ENCODE measurements at places on chromosomes 4 and X. TPM values are rescaled to one million over a fixed set of nuclear protein-coding genes. Genes with fewer than 3 reads are reported as not detected.

DNA sequence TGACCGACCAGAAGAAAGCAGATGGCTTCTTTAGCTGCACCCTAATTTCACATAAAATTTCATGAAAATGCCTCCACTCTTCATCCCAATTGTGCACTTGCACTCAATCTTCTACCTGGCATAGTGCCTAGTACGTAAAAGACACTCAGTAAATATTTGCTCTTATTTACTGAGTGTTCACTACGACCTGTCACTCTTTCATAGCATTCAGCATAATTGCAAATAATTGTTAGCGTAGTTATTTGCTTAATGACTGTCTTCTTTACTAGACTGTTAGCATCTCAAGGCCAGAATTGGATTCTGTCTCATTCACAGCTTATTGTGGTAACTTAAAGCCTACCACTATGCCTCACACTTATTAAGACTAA lies 130.2 kb downstream of the ENOX2 start:
- DNase-seq: no peak

DNA sequence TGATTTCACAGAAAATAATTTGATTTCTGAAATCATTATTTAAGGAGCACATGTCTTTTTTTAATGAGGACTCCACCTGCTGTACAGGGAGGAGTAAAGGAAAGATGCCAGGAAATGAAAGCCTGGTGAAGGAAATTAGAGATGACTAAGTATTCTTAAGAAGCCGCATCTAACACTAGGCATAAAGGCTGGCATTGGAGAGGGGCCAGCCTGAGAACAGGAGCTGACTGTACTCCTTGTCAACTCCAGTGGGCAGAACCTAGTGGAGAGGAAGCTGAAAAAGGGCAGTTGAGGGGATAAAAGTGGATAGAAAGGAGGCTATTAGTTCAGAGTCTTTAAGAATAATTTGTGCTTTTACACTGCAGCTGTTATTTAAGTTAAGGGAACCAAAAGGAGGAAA lies 393.0 kb downstream of the PPP1R2C start:
- no peak for DNase-seq

GRCh38 chrX:69116077-69116476 lies 49.2 kb downstream of the PJA1 start:
- DNase-seq: peak; percentile 68

DNA sequence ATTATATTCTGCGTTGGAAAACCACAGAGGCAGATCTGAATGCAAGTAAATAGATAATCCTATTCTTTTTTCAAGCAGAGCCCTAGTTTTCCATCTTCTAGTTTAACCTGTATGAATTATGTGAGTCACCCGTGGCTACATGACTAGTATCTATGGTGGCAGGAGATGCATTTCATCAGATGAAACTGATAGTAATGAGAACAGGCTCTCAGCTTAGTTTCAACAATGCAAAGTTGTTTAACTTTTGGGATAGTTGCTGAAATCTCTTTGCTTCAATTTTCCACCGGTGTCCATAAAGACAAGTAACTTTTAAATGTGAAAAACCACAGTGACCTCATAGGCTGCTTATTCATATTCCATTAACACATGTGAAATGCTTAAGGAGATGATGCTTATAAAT lies 1317.4 kb upstream of the TENM3 start:
- no peak for DNase-seq

Gene EPHA5
- 0.59 TPM for total RNA-seq

Gene MCTS1
- 38.9 TPM for total RNA-seq

GRCh38 chrX:101774340-101774739 lies 114.7 kb upstream of the ARMCX2 start:
- DNase-seq: no peak

GRCh38 chrX:129461801-129462456 lies 61.4 kb downstream of the SMARCA1 start:
- DNase-seq: no peak

DNA sequence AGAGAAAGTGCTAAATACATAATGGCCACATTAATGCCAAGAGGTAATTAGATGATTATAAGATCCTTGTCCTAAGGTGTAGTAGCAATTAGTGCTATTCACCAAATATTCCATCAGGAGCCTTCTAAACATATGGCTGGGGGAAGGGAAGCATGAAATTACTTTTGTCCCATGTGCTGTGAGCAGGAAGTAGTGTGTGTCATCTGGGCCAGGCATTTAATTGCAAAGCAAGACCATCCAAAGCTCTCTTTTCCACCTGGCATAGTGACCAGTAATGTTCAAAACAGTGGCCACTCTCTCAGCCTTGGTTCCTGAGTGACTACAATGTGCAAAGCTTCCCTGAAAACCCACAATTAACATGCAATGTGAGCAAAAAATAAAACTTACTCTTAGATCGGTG lies 144.2 kb upstream of the FAM241A start:
- DNase-seq: peak; percentile 46

Gene RHOXF1
- total RNA-seq: not detected

Gene ZMYM3
- 15.6 TPM for total RNA-seq
